ENCODE measurements at places on chromosomes 2 and 18. TPM values are rescaled to one million over a fixed set of nuclear protein-coding genes. Genes with fewer than 3 reads are reported as not detected.

DNA sequence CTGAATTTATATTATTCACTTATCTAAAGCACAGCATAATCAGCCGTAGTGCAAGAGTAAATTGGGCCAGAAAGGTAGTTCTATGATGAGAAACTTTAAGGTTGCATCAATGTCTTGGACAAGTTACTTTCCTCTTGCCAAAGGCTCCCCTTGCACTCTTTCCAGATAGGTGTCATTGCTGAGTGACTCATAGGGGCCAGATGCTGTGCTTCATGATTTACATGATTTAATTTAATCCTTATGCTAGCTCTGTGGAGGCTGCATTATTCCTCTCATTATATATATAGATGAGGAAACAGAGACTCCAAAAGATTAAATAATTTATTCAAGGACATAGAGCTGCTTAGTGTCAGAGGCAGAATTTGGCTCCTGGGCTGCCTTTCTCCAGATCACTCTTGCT, 5.0 kb downstream of the CFAP221 start:
- no peak for DNase-seq

- DNase-seq, result no peak
Observed at GRCh38 chr18:59416818-59417217, 57.8 kb upstream of the LMAN1 start.

DNA sequence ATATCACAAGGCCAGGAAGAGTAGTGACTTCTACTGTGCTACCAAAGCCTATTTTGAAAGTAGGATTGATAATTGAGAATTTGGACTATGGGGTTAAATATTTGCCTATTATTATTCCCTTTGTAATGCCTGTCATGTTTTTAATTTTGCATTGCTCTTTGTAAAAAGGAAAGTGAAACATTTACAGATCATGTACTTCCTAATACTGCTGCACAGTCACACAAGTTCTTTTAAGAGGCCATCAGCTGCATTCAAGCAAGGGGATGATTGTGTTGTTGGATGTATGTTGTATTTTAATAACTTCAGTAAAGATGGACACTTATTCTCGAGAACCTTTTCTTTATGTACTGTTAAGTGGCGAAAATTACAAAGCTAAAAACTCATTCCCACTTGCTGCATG, 70.1 kb downstream of the PLEKHA3 start:
- no peak for DNase-seq

DNA sequence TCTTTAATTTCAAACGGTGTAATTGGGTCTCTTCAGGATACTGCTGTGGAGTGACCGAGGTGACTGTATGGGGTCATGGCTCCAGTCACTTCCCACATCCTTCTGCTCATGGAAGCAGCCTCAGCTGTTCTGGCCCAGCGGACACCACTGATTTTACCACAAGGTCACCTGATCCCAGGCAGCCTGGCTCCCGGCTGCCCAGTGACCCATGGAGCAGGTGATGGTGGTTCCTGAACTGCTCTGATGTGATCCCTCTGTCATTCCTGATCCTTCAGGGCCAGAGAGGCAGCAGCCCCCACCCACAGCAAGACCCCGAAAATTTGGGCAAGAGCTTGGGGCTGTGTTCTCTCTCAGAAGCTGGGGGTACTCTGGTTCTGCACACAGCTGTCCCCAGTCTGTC, 35.5 kb upstream of the HS6ST1 start:
- DNase-seq, result no peak

GRCh38 chr2:46157072-46157965, 139.9 kb upstream of the EPAS1 start:
- no peak for DNase-seq

GRCh38 chr2:171334171-171334570, 99.6 kb downstream of the METTL8 start:
- no peak for DNase-seq

DNA sequence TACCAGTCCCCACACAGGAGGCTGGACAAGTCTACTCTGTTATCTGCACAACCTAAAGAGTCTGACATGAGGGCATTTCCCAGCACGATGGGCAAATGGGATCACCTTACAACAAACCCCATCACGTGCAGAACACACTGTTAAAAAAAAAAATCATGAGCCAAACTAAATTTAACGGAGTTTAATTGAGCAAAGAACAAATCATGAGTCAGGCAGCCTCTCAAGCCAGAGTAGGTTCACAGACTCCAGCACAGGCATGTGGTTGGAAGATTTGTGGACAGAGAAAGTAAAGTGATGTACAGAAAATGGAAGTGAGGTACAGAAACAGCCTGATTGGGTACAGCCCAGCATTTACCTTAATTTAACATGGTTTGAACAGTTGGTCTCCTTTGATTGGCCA, 59.9 kb downstream of the KYNU start:
- no peak for DNase-seq

- no peak for DNase-seq
Observed at GRCh38 chr2:128322715-128323554, 4.3 kb upstream of the HS6ST1 start.

DNA sequence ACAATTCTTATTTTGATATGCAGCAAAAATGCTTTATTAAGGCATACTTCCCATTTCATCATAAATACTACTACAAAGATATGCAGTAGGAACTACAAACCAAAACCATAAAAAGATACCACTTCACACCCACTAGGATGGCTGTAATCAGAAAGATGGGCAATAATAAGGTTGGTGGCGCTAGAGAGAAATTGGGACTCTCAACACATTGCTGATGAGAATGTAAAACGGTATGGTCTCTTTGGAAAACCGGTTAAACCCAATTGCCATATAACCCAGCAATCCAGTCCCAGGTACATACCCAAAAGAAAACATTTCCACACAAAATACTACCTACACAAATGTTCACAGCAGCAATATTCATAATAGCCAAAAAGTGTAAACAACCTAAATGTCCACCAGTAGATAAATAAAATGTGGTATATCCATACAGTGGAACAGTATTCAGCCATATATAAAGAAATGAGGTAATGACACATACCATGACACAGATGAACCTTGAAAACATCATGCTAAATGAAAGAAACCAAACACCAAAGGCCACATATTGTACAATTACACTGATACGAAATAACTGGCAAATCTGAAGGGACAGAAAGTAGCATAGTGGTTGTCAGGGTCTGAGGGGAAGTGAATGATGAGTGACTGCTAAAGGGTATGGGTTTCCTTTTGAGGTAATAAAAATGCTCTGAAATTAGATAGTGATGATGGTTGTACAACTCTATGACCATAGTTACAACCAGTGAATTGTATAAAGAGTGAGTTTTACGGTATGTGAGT, 12.7 kb downstream of the SP3 start:
- DNase-seq, result no peak

GRCh38 chr18:22999212-22999611, 66.1 kb downstream of the RBBP8 start:
- peak; percentile 69 for DNase-seq

DNA sequence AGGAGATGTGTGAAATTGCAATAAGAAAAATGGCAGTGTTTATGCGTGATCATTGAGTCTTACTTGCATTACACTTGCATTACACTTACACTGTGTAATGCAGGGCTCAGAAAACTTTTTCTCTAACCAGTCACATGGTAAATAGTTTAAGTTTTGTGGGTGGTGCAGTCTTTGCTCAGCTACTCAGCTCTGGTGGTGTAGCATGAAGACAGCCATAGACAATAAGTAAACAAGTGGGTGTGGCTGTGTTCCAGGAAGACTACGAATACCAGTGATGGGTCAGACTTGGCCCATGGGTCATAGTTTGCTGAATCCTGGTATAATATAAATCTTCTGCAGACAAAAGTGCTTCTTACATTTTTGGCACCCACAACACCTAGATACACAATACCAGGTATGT, 115.6 kb upstream of the CYP1B1 start:
- no peak for DNase-seq

DNA sequence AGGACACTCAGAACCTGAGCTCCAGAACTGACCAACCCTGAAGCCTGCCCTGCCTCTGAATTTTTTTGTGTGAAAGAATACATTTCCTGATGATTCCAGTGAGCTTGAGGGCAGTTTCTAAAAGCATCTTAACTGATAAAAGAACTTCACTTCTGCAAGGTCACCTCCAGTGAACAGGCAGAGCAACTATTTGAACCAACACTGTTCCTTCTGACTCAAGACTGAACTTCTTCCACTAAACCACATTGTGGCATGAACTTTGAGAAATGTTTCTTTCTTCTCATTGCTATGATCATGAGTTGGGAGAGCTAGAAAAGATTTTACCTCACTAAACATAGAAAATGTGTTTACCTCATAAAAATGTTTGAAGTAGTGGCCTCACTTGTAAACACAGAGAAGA, 83.8 kb upstream of the SERTAD2 start:
- DNase-seq, result no peak

- DNase-seq, result no peak
Observed at GRCh38 chr2:156472686-156473085, 36.5 kb downstream of the GPD2 start.

GRCh38 chr18:58013241-58014211, 30.5 kb upstream of the NEDD4L start:
- DNase-seq, result no peak

DNA sequence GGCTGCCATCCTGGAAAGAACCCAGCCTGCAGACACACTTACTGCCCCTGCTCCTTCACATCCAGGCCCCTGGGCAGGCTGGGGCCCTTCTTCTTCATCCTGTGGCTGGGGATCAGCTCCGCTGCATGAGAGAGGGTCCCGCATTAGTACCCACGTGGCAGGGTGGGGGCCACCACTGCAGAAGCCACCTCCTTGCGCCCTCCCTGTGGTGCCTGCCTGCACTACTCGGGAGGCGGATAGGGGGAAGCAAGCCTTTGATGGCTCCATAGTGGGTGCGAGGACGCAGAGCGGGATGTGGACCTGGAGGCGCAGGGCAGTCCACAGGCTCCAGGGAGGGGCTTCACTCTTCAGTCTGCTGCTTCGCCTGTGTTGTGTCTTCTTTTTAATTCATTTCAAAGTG, 46.7 kb downstream of the GPC1 start:
- DNase-seq, result no peak

DNA sequence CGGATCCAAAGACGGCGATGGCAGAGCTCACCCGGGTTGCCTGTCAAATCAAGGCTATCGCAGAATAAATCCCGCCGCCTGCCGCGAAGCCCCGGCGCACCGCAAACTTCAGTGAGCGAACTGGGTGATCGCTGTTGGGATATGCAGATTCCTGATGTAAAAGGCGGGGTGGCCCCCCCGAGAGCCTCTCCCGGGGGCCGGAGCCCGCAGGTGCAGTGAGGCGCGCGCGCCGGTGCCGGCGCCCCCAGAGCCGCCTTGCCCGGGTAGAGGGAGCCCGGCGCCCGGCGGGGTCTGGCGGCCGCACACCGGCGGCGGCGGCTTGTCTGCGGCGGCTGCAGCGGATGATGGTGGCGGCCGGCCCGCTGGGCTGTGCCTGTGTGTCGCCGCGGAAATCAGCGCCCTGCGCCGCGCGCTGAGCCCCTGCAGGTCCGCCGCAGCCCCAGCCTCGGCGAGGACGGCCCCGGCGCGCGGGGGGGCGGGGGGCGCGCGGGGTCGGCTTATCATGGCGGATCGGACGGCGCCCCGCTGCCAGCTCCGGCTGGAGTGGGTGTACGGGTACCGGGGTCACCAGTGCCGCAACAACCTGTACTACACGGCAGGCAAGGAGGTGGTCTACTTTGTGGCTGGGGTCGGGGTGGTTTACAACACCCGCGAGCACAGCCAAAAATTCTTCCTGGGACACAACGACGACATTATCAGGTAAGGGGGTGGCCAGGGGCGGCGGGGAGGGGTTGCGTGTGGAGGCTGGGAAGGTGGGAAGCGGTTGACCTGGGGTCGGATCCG, 1.3 kb downstream of the EML6 start:
- no peak for DNase-seq

- peak; percentile 3 for DNase-seq
Observed at GRCh38 chr2:210475706-210476105, 853 bp downstream of the LANCL1 start.

- no peak for DNase-seq
Observed at GRCh38 chr18:3513481-3513880, 63.5 kb downstream of the TGIF1 start.

- no peak for DNase-seq
Observed at GRCh38 chr2:117128461-117128860, 686.0 kb upstream of the DDX18 start.

GRCh38 chr18:10410472-10411308, 43.7 kb upstream of the APCDD1 start:
- no peak for DNase-seq

- DNase-seq, result no peak
Observed at GRCh38 chr2:162058973-162059668, 14.9 kb downstream of the DPP4 start.

GRCh38 chr2:113221846-113222245, 48.1 kb downstream of the PSD4 start:
- no peak for DNase-seq

DNA sequence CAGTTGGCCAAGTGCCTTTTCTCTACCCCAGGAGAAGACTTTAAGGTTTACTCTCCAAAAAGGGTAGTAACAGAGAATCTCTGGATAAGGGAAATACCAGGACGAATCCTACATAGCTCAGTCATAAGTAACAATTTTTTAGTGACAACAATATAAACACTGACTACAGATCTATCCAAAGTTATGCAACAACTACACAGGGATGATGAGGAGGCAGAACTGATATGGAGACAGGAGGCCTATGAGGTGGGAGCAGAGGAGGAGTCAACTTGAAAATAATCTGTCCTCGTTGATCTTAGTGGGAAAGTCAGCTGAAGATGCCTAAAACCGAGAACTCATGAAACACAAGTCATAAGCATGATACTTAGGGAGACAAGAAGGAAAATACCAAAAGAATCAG, 40.2 kb downstream of the SLC35F5 start:
- DNase-seq, result no peak

GRCh38 chr2:144240656-144241339, 279.1 kb downstream of the ZEB2 start:
- no peak for DNase-seq

GRCh38 chr2:129801575-129801974, 177.9 kb upstream of the RAB6C start:
- no peak for DNase-seq

DNA sequence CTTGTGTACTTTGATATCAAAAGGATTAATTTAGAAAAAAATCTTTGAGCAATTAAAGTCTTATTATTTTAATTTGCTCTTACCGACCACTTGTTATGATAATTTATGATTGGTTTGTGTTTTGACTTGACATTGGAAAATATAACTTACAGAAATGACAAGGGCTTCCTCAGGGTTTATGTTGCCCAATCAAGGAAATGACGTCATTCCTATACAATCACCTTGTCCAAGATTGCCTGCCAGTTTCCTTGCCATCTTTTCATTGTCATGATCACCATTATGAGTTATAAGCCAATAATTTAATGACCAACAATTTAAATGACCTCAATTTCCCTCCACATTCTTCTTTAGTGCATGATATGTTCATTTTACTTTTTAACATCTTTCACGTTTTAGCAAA, 351.8 kb upstream of the TMEFF2 start:
- DNase-seq, result no peak

- no peak for DNase-seq
Observed at GRCh38 chr2:217162533-217162932, 302.7 kb upstream of the TNP1 start.

- DNase-seq, result peak; percentile 36
Observed at GRCh38 chr2:207115715-207116364, 49.9 kb downstream of the KLF7 start.

Gene SLC23A3
- total RNA-seq, result 5.2 TPM

Gene CHRND
- total RNA-seq, result not detected

Gene FRZB
- total RNA-seq, result 0.09 TPM

Gene MLPH
- total RNA-seq, result not detected

Gene SPATA3
- not detected for total RNA-seq

Gene FAM168B
- total RNA-seq, result 107 TPM

Gene PTPRN
- not detected for total RNA-seq

Gene CTNNA2
- not detected for total RNA-seq

Gene LYG2
- total RNA-seq, result not detected

Gene GFPT1
- 38.7 TPM for total RNA-seq

Gene HOXD4
- 13.7 TPM for total RNA-seq

Gene LYPD6
- total RNA-seq, result 3.1 TPM

Data from endothelial cell of umbilical vein (primary cell).